H9 (cell line): ENCODE measurements at places on chromosomes 3 and 15. TPM values are rescaled to one million over a fixed set of nuclear protein-coding genes. Genes with fewer than 3 reads are reported as not detected.

GRCh38 chr3:129410971-129411370 is 17.5 kb downstream of the EFCAB12 start:
- DNase-seq, result no peak

MESP1 gene
- total RNA-seq, result not detected in 2 replicates

- DNase-seq, result no peak
These were observed 9.2 kb downstream of the SHQ1 start for GRCh38 chr3:72839057-72839456.

GRCh38 chr3:142226474-142226873 is 1.1 kb upstream of the GK5 start:
- no peak for DNase-seq

- no peak for DNase-seq
These were observed 5.3 kb upstream of the DAPK2 start for GRCh38 chr15:64051407-64052259.

- no peak for DNase-seq
These were observed 44.7 kb downstream of the ATP11B start for GRCh38 chr3:182837855-182838454.

HTD2 gene
- 13.4 and 16.1 TPM in 2 replicates for total RNA-seq

DNA sequence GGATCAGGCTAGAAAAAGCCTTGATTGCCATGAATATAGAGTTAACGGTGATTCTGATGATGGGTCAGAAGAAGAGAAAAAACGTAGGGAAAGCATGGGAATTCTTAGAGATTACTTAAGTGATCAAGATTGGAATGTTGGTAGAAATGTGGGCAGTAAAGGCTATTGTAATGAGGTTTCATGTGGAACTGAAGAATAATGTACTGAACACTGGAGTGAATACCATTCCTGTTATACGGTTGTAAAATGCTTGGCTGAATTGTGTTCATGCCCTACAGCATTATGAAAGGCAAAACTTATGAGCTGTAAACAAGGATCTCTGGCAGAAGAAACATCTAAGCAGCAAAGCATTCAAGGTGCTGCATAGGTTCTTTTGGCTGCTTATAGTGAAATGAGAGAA is 414.1 kb upstream of the CBLB start:
- DNase-seq, result no peak

STAB1 gene
- total RNA-seq, result 0.90 and 1.5 TPM in 2 replicates

GRCh38 chr3:123409443-123410148 is 39.3 kb downstream of the ADCY5 start:
- DNase-seq, result no peak

- no peak for DNase-seq
These were observed 43.5 kb upstream of the TP63 start for GRCh38 chr3:189587664-189588040.

DNA sequence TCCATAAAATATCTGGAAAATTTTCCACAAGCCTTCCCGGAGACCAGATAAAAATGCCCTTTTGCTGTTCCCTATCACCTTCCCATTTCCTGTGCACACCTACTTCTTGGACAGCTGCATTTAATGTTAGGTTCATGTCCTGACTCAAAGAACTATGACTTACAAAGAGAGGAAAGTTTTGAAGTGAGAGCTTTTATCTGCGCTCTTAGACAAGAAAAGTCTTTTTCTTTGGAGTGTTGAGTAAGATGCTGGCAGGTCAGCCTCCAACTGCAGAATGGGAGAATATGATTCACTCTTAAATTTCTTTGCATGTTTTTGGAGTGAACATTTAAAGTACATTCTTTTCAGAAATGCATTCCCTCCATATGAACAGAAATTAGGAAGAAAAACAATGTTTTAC is 147.3 kb upstream of the DPH6 start:
- DNase-seq, result no peak

DNA sequence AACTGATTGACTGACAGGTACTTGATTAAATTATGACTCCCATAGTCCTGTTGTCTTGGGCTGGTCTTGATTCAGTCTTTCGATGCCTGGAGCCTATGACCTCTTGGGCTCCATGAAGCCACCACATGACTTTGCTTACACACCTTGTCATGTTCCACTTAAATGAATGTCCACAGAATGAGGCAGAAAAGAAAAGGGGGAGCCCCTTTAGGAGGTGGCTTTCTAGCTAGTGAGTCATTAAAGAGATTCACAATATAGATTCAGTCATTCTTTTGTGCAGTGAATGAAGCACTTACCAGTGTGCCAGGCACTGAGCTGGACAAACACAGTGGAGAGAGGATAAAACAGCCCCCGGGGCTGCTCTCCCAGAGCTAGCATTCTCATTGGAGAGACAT is 17.1 kb downstream of the VIPR1 start:
- no peak for DNase-seq

DNA sequence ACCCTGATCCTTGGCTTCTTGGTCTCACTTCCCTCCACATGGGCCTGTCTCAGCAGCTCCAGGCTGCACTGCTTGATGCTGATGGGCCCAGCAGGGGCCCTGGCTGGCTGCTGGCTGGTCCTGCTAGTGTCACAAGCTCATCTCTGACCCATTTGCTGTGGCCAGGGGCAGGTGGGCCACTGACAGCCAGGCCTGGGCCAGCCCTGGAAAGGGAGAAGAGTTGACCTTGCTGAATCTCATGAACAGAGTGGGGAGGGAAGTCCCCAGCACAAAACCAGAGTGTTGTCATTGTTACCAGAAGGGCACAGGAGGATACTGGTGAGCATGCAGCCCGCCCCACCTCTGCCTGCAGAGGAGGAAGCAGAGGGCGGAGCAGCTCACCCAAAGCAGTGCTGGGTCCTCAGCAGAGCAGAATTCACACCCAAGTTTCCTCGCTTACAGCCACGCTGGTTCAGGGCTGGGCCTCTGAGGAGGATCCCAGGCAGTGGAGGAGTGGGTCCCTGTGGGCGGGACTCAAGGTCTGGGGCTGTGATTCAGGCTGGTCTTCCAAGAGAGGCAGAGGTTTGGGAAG is 7.6 kb upstream of the KLF15 start:
- DNase-seq, result no peak

HOMER2 gene
- 12.8 and 14.2 TPM in 2 replicates for total RNA-seq

- DNase-seq, result no peak
These were observed 74.7 kb upstream of the GAP43 start for GRCh38 chr3:115548611-115549010.

GRCh38 chr3:11641316-11641682 is 2.4 kb downstream of the VGLL4 start:
- no peak for DNase-seq
